Activated CD4-positive, alpha-beta memory T cell treated with anti-CD3 and anti-CD28 coated beads, Interleukin-2, amount 10 ng/mL, durations not matched to agents 7 days and 5 days (primary cell): ENCODE measurements at places on chromosomes 7 and 10. TPM values are rescaled to one million over a fixed set of nuclear protein-coding genes. Genes with fewer than 3 reads are reported as not detected.

GRCh38 chr7:38283809-38284208 is 10.4 kb upstream of the TARP start:
- H3K4me1 ChIP-seq, result no peaks in the 10 kb centered on the region
- H3K36me3 ChIP-seq, result no peaks in the 10 kb centered on the region
- no peak overlapping the region for H3K27ac ChIP-seq
- no peak for DNase-seq

GRCh38 chr7:129825209-129825970 is 127.4 kb downstream of the UBE2H start:
- H3K4me3 ChIP-seq, result peak overlapping the region; percentile 90
- H3K4me1 ChIP-seq, result peaks cover 24% of the 10 kb centered on the region
- peak overlapping the region; percentile 71 for H3K27ac ChIP-seq
- peak; percentile 90 for DNase-seq
- peaks cover 5% of the 10 kb centered on the region for H3K27me3 ChIP-seq

DNA sequence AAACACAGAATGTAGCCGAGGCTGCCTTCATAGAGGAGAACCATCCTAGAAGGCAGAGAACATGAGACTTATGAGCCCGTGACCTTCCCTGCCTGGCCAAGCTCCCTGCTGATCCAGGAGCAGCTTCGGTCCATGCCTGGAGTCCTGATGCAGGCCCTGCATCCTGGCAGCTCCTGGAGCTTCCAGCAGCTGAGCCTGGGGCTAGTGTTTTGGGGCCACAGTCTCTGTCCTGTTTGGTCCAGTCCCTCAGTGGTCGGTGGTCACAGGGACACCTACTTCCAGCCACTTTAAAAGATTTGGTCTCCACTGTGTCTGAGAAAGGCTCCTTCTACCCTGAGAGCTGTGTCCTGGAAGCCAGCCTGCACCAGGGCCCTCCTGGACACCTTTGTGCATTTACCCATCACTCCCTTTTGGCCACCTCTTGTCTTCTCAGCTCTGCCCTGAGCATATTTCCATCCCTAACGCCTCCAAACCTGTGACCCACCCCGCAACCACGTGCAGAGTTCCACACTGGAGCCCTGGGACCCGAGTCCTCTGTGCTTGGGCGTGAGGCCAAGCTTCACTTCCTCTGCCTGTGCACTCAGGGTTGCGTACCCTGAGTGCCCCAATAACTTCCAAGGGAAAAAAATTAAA is 315.2 kb upstream of the ZNF32 start:
- H3K27ac ChIP-seq, result no peak overlapping the region
- peaks cover 28% of the 10 kb centered on the region for H3K27me3 ChIP-seq

- no peak overlapping the region for H3K4me3 ChIP-seq
- no peak for DNase-seq
- no peaks in the 10 kb centered on the region for H3K36me3 ChIP-seq
- peaks cover 8% of the 10 kb centered on the region for H3K4me1 ChIP-seq
These were observed 71.1 kb downstream of the INPP5A start for GRCh38 chr10:132608511-132609195.

DNA sequence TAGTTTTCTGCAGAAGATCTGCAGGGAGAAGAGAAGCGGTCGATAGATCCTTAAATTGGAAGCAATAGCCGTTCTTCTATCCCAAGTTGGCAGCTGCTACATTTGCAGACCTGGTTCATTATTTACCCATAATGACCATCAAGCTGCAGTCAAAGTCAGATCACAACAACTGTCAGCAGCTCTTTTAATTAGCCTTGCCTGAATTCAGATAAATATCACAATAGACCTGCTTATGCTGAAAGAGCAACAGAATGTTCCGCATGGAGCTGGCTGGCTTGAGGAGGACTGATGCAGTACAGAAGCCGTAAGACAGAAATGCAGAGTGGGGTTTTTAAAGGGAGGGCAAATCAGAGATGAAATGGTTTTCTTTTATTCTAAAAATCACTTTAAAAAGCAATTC is 109.4 kb downstream of the HIBADH start:
- DNase-seq, result no peak
- no peaks in the 10 kb centered on the region for H3K36me3 ChIP-seq
- no peak overlapping the region for H3K27ac ChIP-seq
- H3K4me3 ChIP-seq, result no peak overlapping the region
- no peaks in the 10 kb centered on the region for H3K4me1 ChIP-seq

GRCh38 chr10:130234171-130234965 is 98.2 kb downstream of the GLRX3 start:
- H3K27ac ChIP-seq, result no peak overlapping the region
- H3K27me3 ChIP-seq, result peaks cover 3% of the 10 kb centered on the region
- DNase-seq, result peak; percentile 5
- no peaks in the 10 kb centered on the region for H3K36me3 ChIP-seq
- H3K4me1 ChIP-seq, result no peaks in the 10 kb centered on the region

DNA sequence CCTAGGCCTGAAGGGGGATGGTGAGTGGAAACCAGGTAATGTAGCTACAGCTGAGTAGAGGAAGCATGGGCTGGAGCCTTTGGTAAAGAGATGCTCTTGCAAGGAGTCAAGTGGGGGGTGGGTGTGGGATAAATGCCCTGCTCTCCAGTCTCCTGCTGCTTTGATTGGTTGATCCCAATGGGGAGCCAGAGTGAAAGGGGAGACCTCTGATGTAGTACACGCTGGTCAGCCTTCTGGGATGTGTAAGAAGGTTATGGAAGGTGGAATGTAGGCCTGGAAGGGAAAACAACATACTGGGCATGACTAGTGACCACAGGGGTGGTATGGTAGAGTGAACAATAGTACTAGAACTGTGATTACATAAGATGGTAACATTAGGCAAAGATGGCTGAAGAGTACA is 44.3 kb downstream of the TET1 start:
- no peak for DNase-seq
- no peak overlapping the region for H3K4me3 ChIP-seq
- peaks cover 2% of the 10 kb centered on the region for H3K36me3 ChIP-seq
- no peaks in the 10 kb centered on the region for H3K27me3 ChIP-seq

- no peak overlapping the region for H3K27ac ChIP-seq
- no peaks in the 10 kb centered on the region for H3K27me3 ChIP-seq
- no peak overlapping the region for H3K4me3 ChIP-seq
- DNase-seq, result no peak
- no peaks in the 10 kb centered on the region for H3K36me3 ChIP-seq
- H3K4me1 ChIP-seq, result no peaks in the 10 kb centered on the region
These were observed 271.2 kb downstream of the INHBA start for GRCh38 chr7:41431671-41432070.

DNA sequence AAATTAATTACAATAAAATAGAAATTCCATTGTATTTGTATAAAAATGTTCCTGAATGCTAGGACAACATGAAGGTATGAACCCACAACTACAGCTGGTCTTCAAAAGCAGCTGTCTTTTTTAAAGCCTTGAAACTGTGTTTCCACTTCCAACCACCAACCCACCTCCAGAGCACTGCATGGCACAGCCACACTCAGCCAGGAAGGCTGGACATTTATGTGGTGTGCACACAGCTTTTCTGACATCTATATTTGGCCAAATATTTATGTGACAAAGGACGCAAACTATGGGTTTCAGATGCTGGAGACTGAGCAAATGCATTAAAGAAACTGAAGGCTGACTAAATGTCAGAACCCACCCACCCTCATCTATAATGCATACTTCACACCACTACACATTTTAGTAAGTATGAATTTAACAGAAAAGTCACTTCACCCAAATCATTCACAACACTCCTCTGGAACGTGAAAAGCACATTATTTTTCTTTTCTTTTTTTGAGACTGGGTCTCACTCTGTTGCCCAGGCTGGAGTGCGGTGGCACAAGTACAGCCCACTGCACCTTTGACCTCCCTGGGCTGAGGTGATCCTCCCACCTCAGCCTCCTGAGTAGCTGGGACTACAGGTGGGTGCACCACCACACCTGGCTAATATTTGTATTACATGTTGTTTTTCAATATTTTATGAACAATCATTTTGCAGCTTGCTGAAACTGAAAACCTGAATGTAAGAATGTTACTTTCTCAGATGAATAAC is 27.9 kb upstream of the DAGLB start:
- no peak for DNase-seq
- no peak overlapping the region for H3K4me3 ChIP-seq
- H3K36me3 ChIP-seq, result peaks cover 49% of the 10 kb centered on the region
- H3K4me1 ChIP-seq, result peaks cover 50% of the 10 kb centered on the region
- H3K27ac ChIP-seq, result no peak overlapping the region
- no peaks in the 10 kb centered on the region for H3K27me3 ChIP-seq

GRCh38 chr7:6436385-6436685 is 11.4 kb downstream of the DAGLB start:
- peak overlapping the region; percentile 73 for H3K27ac ChIP-seq
- H3K4me3 ChIP-seq, result peak overlapping the region; percentile 15
- H3K4me1 ChIP-seq, result peaks cover 37% of the 10 kb centered on the region
- H3K36me3 ChIP-seq, result peaks cover 33% of the 10 kb centered on the region
- H3K27me3 ChIP-seq, result no peaks in the 10 kb centered on the region

- no peaks in the 10 kb centered on the region for H3K4me1 ChIP-seq
- peak; percentile 11 for DNase-seq
- no peaks in the 10 kb centered on the region for H3K27me3 ChIP-seq
- no peak overlapping the region for H3K4me3 ChIP-seq
- H3K27ac ChIP-seq, result no peak overlapping the region
These were observed 28.1 kb upstream of the KNDC1 start for GRCh38 chr10:133131734-133132472.

- H3K4me1 ChIP-seq, result no peaks in the 10 kb centered on the region
- no peak overlapping the region for H3K4me3 ChIP-seq
- DNase-seq, result no peak
- H3K27me3 ChIP-seq, result no peaks in the 10 kb centered on the region
- H3K36me3 ChIP-seq, result peaks cover 3% of the 10 kb centered on the region
These were observed 40.7 kb downstream of the BTRC start for GRCh38 chr10:101394524-101395133.

DNA sequence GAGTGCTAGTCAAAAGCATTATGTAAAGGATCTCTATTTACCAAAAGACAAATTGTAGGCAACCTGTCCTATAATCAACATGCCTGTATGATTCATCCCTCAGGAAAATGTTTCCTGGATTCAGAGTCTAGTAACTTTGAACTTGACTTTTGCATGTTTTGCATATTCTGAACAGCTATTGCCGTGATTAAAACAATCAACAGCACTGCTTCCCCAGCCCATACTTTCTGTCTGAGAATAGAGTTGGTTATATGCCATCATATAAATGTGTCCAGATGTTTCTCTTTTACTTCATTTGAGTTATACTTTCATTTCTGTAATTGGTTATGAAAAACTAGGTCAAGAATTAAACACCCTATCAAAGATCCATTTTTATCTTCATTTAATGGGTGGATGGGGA is 83.5 kb downstream of the ZMYND11 start:
- DNase-seq, result no peak
- H3K4me3 ChIP-seq, result no peak overlapping the region
- no peaks in the 10 kb centered on the region for H3K27me3 ChIP-seq
- H3K4me1 ChIP-seq, result peaks cover 21% of the 10 kb centered on the region

DNA sequence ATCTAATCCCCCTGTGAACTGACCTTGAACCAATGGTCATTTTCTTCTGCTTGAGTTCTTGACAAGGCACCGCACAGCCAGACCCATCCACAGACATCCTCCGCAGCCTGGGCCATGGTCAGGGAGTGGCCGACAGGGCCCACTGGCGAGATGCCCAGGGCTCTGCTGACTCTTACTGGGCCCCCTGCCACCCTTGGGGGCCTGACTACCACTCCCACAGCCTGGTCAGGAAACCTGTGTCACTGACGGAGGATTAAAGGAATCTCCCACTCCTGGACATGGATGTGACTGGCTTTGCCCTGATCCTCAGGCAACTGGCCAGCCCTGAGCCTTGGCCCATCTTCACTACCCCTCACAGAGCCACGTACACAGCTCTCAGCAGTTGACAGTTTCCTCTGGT is 50.4 kb upstream of the ENO4 start:
- DNase-seq, result no peak
- H3K4me3 ChIP-seq, result no peak overlapping the region
- H3K36me3 ChIP-seq, result no peaks in the 10 kb centered on the region

DNA sequence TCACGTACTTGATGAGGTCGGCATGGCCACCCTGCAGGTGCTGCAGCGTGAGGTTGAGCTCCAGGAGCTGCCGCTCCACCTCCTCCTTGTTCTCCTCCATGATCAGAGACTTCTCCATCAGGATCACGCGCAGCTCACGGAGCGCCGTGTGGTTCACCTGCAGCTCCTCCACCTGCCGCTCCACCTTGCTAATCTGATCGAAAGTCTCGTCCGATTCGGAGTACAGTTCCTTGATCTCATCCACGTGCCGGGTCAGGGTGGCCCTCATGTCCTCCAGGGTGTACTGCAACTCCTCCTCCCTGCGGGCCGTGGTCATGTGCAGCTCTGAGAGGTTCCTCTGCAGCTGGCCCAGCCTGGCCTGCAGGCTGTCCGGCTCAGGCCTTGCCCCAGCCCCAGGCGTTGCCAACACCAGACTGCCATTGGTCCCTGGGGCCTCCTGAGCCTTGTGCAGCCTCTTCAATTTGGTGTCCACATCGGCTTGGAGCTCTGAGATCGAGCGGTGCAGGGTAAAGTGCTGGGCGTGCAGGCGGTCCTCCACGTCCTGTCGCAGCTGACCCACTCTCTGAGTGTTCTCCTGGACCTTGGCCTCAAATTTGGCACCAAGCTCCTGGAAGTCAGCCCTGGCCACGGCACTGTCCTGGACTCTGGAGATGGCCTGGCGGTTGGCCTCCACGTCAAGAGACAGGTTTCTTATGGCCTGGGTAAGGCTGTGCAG is 13.9 kb downstream of the MMRN2 start:
- no peaks in the 10 kb centered on the region for H3K36me3 ChIP-seq
- H3K4me1 ChIP-seq, result peaks cover 27% of the 10 kb centered on the region
- DNase-seq, result no peak
- no peak overlapping the region for H3K4me3 ChIP-seq
- H3K27ac ChIP-seq, result no peak overlapping the region
- peaks cover 5% of the 10 kb centered on the region for H3K27me3 ChIP-seq

DNA sequence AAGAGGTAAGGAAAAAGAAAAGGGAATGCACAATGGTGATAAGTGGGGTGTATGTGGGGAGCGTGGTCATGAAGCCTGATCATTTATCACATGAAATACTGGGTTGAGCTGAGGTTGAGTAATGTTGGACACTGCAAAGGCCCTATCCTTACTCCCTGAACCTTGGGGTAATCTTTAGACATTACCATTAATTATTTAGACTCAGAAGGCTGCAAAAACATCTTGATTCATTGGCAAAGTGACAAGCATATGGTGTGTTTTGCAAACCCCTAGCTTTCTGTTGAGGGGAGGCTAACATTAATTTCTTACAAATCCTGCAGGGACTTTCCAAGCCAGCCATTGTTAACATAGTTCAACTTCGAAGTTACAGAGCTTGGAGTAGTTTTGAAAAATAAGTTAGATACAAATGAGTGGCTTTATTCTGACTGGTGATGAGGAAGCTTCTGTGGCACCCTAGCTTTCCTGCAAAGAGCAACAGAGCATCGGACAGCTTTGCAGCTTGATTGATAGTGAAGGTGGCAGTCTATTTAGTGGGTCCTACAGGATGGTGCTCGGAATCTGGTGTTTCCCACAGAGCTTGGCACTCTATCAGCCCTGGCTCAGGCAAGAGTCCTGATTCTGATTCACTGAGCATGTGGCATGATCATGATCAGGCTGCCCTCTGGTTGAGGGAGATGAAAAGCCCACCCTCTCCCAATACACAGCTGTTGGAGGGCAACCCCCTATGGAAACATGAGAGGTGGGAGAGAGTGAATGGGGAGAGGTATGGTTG is 153.7 kb upstream of the NPVF start:
- H3K4me3 ChIP-seq, result no peak overlapping the region
- no peaks in the 10 kb centered on the region for H3K4me1 ChIP-seq
- H3K27ac ChIP-seq, result no peak overlapping the region
- H3K36me3 ChIP-seq, result no peaks in the 10 kb centered on the region

TMEM229A gene
- not detected for total RNA-seq

CFAP43 gene
- 0.18 TPM for total RNA-seq

OR2A5 gene
- total RNA-seq, result not detected

RAMP3 gene
- not detected for total RNA-seq

SYCE1 gene
- not detected for total RNA-seq

HOXA9 gene
- not detected for total RNA-seq

UNC5B gene
- not detected for total RNA-seq

IFIT1B gene
- 0.15 TPM for total RNA-seq

CTBP2 gene
- 0.15 TPM for total RNA-seq

PSD gene
- total RNA-seq, result 1.4 TPM
